ENCODE measurements at places on chromosomes 5 and 9. TPM values are rescaled to one million over a fixed set of nuclear protein-coding genes. Genes with fewer than 3 reads are reported as not detected.

IRGM gene
- 0.09 TPM for total RNA-seq

FUT7 gene
- total RNA-seq, result not detected

MXD3 gene
- 3.2 TPM for total RNA-seq

DBH gene
- total RNA-seq, result not detected

SLC45A2 gene
- under 0.01 TPM for total RNA-seq

CNTFR gene
- not detected for total RNA-seq

NTNG2 gene
- 3.5 TPM for total RNA-seq

TLX3 gene
- total RNA-seq, result not detected

KCNV2 gene
- total RNA-seq, result not detected

PCDHA12 gene
- under 0.01 TPM for total RNA-seq

CCNI2 gene
- not detected for total RNA-seq

Measured in bronchial smooth muscle cell (primary cell).